Esophagus squamous epithelium (tissue), 5 donors: ENCODE measurements at places on chromosomes 5 and 9.

- DNase-seq, result no peak
These were observed 684.0 kb upstream of the ACO1 start for GRCh38 chr9:31700252-31701045.

GRCh38 chr5:158968150-158968549 lies 131.6 kb downstream of the EBF1 start:
- DNase-seq, result no peak

DNA sequence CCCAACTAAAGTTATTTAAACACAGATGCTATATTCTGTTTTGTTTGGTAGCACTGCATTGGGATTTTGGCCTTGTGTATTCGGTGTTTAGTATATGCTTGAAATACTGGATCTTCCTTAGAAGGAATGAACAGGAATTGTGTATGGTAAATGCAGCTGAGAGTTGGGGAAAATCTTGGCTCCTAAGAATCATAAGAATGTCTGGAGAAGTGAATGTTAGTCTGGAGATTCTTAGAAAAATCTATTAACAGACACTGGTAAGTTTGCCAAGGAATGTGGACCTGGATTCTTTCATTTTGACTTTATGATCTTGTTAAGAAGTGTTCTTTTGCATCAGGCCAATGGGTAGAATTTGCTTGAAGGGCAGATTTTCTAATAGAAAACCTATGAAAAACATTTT lies 38.9 kb downstream of the SNX30 start:
- no peak for DNase-seq

- DNase-seq, result no peak
These were observed 80.6 kb downstream of the COL5A1 start for GRCh38 chr9:134722120-134722701.

- no peak for DNase-seq
These were observed 525 bp upstream of the DAPK1 start for GRCh38 chr9:87497080-87497603.

- no peak for DNase-seq
These were observed 378.2 kb downstream of the ACTL7B start for GRCh38 chr9:108477529-108478006.

DNA sequence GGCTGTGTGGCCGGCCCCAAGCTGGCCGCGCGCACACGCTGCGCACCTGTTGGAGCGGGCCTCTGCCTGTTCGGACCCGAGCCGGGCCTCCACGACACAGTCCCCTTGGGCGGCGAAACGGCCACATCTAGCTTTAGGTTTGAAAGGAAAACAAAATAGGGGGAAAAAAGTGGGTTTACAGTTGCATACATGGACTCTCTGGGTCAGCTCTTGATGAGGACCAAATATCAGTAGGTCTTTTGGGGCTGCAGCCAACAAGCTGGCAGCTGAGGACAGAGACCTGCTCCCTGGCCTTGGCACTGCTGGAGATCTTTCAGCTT lies 20.7 kb downstream of the IGIP start:
- DNase-seq, result no peak

DNA sequence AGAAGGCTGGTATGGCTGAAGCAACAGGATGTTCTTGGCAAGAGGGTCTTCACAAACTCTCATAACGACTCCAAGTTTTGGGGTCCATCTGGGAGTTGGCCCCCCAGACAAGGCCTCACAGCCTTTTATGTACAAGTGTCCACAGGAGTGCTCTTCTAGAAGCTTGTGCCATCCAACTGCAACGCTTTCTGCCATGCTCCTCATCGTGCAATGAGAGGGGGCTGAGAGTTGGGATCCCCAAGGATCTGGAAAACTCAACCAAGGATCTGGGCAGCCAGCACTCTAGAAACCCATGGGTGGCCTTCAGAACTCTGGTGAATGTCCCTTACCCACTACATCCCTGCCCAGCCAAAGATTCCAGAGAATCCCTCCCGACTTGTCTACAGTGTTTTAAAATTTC lies 8.5 kb upstream of the AMBP start:
- DNase-seq, result no peak

DNA sequence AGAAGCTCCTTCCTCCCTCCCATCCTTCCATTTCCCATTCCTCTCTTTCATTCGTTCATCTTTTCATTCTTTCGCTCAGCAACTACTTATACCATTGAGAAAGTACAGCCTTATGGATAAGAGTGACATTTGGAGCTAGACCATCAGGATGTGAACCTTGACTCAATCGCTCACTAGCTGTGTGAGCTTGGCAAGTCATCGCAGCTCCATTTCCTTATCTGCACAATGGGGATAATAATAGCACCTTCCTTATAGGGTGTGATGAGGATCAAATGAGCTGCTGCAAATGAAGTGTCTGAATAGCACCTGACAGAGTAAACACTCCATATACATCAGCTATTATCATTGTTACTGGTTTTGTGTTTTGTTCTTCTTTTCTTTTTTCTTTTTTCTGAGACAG lies 28.1 kb upstream of the SYNPO start:
- DNase-seq, result no peak
